ENCODE measurements at places on chromosomes 7 and 10. TPM values are rescaled to one million over a fixed set of nuclear protein-coding genes. Genes with fewer than 3 reads are reported as not detected.

Gene GIMAP7
- total RNA-seq, result not detected

Gene C7orf57
- total RNA-seq, result not detected

Gene ZNF107
- total RNA-seq, result 1.0 TPM

Gene FASTK
- 69.5 TPM for total RNA-seq

Gene HOXA2
- total RNA-seq, result 1.0 TPM

Gene RBP3
- total RNA-seq, result not detected

Gene TAS2R41
- total RNA-seq, result not detected

Gene FAM131B
- 3.8 TPM for total RNA-seq

Gene OR2A42
- total RNA-seq, result not detected

Gene SLC26A5
- not detected for total RNA-seq

Gene AKR1D1
- not detected for total RNA-seq

- no peak for DNase-seq
These were observed 140.4 kb upstream of the AUTS2 start for GRCh38 chr7:69457595-69458504.

DNA sequence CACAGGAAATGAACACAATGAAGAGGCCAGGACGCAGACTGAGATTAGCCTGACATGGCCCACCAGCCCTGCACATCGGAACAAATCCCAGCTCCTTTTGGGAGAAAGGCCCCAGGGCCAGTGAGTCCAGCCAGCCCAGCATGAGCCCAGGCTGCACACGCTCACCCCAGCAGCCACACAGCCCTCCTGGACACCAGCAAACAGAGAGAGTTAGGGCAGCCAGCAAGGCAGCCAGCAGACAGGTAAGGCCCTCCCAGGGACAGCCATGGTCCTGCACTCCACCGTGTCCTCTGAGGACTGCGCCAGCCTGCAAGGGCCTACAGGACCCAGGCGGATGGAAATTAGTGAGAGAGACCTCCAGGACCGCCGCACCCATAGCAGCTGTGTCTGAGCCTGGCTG, 8.1 kb upstream of the GRID1 start:
- no peak for DNase-seq

GRCh38 chr7:23863209-23863787, 153.3 kb downstream of the STK31 start:
- DNase-seq, result peak; percentile 74

DNA sequence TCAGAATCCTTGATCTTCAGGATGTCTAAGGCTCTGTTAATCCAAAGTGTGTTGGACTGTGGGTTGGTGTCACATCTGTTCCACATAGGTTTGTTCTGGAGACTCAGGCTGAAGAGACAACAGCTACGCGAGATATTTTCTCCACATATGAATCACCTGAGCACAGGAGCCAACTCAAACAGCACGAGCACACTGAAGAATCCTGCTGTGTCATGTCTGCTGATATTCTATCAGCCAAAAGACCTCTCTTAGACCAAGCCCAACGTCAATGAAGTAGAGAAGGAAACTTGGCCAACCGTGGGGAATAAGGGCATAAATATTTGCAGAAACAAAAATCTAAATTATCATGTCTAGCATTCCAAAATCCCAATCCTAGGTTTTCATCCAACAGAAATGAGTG, 2.7 kb upstream of the TASOR2 start:
- no peak for DNase-seq

- no peak for DNase-seq
These were observed at the start of gene PTPN12 for GRCh38 chr7:77537136-77537777. TSS of gene PTPN12 (plus strand) at chr7:77537295. CDS start at chr7:77537547, 252 bp downstream.

- peak; percentile 85 for DNase-seq
These were observed 6.7 kb downstream of the SKAP2 start for GRCh38 chr7:26857506-26858240.

DNA sequence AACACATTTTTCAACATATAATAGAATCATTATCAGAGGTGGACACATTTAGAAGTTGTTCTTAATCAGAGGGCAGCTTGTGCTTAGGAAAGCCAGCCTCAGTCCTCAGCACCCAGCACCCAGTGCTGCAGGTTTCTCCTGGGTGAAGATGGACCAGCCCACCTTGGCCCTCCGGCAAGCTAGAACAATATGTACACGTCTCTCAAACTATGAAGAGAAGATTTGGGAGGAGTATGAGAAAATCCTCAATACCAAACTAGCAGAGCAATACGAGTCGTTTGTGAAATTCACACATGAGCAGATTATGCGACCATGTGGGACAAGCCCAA, 13.5 kb upstream of the RALA start:
- no peak for DNase-seq

DNA sequence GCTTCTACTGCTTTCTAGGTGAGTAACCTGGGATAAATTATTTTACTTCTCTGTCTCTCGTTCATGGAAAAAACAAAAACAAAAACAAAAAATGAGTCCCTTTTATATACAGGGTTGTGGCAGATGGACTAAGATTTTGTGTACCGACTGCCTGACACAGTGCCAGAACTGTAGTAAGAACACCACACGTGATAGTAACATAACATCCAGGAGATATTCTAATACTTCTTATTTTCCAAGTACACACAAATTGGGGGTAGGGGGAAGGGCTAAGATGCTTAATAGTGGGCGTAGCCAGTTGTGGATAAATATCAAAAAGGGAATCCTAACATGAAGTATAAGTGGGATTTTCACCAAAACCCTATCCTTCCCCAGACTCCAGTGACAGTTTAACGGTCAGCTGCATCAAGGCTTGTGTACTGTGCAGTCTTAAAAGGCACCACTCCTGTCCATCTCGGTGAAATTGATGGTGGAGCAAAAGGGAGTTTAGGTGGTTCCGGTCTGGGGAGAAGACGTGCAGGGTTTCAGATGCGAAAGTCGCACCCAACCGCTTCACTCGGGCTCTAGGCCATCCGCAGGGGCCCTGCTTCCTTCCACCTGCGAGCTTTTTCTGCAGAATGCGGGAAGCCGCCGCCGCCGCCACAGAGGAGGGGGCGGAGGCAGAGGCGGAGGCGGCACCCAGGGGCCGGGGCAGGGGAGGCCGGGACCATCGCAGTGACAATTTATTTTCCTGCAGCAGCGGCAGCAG, at the start of gene STAMBPL1:
Gene STAMBPL1, plus strand, starts transcription at position 712 of the 748 bp plus-strand sequence. CDS start 21,464 bp downstream, outside the sequence.
- peak; percentile 39 for DNase-seq

- DNase-seq, result peak; percentile 0
These were observed 402.3 kb downstream of the DNAJB9 start for GRCh38 chr7:108972004-108972403.

GRCh38 chr7:152464312-152465118, 28.7 kb upstream of the KMT2C start:
- DNase-seq, result peak; percentile 82

DNA sequence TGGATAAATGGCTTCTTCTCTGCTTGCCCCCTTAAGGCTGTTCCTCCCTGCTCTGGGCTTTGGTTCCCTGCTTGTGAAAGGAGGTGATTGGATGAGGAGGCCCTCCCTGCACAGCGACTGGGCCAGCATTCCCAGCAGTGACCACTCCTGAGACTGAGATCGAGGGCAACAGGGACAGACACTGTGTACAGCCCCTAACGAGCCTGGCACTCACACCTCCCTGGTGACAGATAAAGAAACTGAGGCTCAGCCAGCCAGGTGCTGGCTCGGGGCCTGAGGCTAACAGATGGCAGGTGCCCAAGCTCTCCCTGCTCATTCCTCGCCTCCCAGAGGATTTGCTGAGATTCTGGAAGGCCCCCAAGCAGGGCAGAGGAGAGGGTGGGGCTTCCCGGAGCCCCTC, 12.0 kb upstream of the AQP1 start:
- DNase-seq, result no peak

- DNase-seq, result peak; percentile 75
These were observed 158.6 kb downstream of the SNX13 start for GRCh38 chr7:17781491-17782215.

GRCh38 chr7:73988197-73988596, 39.8 kb upstream of the ELN start:
- DNase-seq, result no peak

DNA sequence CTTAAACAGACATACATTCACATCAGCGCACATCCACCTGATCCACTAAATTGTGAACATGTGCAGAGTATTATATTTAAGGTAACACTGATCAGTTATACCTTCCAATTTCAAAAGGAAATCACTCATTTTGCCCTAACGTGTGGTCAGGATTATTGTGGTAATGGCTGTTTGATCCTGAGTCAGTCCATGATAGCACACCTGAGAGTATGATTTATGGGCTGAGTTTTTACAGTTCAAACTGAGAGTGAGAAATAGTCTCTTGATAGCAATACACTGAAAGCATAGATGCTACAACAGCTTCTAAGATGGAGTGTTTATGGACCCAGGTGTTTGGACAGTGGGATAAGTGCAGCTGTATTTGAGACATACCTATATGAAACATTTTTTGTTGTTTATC, 96.7 kb downstream of the KIF20B start:
- no peak for DNase-seq

- DNase-seq, result no peak
These were observed 255.2 kb downstream of the BUB3 start for GRCh38 chr10:123409426-123409825.

DNA sequence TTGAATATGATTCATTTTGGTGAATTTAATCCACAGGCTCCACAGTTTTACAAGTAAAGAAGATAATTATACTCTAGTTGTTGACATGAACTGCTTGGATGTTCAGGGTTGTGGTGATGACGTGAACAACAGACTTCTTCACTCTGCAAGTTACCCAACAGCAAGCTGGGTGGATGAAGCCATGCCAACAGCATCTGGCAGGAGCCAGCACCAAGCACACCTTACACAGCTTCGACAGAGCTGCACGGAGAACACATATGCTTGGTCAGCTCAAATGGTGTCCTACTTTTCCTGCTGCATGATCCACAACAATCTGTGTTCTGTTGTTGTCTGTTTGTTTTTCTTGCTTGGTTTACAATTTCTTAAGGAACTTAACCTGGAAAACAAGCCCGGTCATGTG, 9.8 kb downstream of the NOD1 start:
- peak; percentile 67 for DNase-seq

GRCh38 chr7:19715499-19715898, 6.7 kb upstream of the POLR1F start:
- DNase-seq, result no peak

All from fibroblast of lung (primary cell).